ENCODE measurements at places on chromosomes 7 and 10.
A peak's percentile ranks its signal among the peaks of the same experiment; 100 is the strongest.

- DNase-seq: peak; percentile 27
Observed at GRCh38 chr7:37540917-37541316, 92.3 kb upstream of the ELMO1 start.

GRCh38 chr7:128055637-128056036 lies 24.4 kb upstream of the LRRC4 start:
- DNase-seq: no peak

DNA sequence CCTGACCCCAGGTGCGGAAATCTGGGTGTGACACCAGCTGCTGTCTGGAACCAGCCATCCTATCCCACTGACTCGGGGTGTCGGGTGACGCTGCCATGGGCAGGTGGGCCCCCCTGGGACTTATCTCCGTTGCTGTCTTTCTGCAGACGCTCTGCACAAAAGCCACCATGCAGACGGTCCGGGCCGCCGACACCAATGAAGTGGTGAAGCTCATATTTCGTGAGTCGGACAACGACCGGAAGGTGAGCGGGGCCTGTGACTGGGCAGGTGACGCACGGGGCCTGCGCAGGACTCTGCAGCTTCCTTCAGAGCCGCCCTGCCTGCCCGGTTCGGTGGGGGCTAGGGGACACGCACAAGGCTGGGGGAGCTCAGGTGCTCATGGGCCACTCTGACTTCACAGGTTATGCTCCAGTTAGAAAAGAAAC lies 36.6 kb downstream of the NKX6-2 start:
- no peak for DNase-seq

DNA sequence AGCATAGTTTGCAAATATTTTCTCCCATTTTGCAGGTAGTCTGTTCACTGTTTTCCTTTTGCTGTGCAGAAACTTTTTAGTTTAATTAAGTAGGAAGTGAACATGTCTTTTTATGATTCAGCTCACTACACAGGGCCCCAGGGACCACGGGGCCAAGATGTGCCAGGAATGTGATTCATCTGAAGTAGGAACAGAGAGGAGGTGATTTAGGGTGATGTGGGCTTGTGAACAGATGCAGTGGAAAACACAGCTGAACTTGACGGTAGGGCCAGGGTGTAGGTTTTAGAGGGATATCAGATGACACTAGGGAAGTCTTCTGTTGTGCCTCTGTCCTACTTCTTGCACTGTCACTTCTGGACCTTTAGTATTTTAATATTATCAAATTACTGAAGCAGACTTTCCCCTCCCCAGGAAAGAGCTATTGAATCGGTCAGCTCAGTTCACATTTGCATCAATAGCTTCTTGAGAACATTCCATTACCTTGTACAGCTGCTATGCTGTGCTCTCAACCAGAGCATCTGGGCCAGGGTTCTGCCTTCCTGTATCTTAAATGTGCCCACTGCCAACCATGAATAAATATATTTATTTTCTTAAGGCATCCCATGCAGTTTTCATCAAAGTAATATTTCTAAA lies 96.9 kb downstream of the OSBPL3 start:
- DNase-seq: no peak

DNA sequence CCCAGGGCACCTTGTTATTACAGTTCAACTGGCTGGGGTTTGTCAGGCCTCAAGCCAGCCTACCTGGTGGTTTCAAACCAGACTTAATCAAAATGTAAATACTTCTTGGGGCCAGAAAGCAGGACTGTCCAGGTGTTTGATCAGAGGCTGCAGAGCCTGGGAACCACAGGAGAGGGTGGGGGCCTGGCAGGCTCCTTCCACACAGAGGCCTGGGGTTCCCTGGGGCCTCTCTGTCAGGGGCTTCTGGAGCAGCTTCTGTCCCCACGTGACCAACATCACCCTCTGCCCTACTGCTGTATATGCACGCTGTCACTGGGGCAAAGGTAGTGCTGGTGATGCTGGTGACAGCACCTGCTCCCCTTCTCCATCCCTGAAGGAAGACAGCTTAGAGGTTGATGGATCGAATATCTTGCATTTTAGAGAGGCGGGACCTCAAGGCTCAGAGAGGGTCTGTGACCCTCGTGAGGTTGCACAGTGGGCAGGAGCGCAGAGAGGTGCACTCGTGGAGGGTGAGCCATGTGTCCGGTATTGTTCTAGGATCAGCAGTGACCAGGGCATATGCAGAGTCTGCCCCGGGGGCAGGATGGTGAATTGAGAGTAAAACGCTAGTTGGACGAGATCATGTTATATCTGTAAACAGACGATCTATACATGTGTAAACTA lies 95.4 kb downstream of the GRK5 start:
- DNase-seq: no peak

- DNase-seq: no peak
Observed at GRCh38 chr7:11589251-11589650, 242.7 kb downstream of the THSD7A start.

DNA sequence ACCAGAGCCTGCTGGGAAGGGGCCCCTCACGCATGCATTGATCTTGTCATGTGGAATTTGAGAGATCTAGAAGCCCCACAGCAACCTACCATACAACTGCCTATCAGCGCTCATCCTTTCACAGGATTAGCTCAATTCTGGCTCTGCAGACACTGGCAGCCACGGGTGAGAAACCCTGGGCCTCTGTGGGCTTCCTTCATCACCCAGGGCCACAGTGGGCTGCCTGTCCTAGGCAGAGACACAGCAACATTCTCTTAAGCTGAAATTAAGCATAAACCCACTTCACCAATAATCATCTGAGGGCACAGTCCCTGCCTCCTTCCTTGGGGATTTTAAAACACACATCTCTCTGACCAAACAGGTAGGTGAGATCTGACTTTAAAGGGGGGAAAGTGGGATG lies 3.3 kb upstream of the PRSS2 start:
- no peak for DNase-seq

GRCh38 chr10:11002485-11002884 lies 15.2 kb upstream of the CELF2 start:
- no peak for DNase-seq

DNA sequence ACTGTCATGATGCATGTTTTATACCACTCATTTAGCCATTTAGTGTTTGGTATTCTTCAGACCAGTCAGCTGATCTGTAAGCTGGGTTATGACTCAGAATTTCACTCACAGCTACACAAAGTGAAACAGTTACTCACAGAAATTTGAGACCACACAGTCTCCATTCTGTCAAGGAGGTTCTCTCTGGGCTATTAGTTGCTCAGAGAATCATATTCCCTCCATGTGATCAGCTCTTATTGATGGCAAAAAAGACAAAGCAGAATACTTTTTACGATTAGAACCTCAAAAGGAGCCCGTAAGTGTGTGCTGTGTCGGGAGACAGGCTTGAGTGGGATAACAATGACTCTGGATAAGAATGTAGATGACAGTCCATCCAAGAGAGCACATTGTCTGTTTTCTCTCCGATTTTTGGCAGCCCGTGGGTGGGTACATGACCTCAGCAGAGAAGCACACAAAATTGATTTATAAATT lies 277.6 kb upstream of the SORCS1 start:
- DNase-seq: no peak

GRCh38 chr10:132385389-132385667 lies 11.7 kb upstream of the PWWP2B start:
- DNase-seq: no peak

DNA sequence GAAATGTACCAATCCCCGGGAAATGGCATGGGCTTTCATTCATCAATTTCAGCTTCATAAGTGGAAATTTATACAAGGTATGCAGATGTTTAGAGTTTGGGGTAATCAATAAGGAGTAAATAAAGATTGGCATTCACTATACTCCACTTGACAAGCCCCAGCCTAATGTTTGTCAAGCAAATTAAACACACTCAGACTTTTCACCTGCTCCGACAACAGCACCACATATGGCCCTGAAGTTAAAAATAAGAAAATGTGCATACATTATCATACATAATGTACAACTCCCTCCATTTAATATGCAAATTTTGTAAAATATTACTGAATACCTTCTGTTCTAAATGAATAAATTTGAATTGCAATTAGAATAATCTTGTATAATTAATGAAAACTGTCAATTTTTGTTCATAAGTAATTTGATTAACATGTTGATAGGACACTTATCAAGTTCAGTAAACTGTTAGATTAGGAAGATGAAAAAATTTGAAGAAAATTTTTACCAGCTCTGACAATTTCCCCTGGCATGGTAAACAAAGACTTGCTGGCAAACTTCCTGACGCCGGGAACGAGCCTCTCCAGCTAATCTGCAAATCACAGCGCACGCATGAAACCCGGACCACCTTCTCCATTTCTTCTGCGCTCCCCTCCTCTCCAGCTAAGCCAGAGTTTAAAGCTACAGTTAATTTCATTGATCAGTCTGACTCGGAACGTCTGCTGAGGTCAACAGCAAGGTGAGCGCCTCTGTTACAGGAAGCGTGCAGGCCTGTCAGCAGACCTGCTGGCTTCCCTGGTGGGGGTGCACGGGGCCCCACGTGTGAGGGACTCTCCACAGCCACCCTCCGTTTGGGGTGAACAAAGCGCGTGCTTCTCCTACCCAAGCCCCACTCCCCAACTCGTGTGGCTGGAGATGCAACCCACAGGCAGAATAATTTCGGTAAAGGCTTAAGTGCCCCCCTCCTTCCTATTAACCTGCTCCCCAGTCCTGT lies 70.7 kb downstream of the EBF3 start:
- no peak for DNase-seq

- DNase-seq: no peak
Observed at GRCh38 chr10:96411716-96412320, 53.0 kb upstream of the OPALIN start.

GRCh38 chr10:112554263-112554662 lies 107.2 kb downstream of the VTI1A start:
- no peak for DNase-seq

DNA sequence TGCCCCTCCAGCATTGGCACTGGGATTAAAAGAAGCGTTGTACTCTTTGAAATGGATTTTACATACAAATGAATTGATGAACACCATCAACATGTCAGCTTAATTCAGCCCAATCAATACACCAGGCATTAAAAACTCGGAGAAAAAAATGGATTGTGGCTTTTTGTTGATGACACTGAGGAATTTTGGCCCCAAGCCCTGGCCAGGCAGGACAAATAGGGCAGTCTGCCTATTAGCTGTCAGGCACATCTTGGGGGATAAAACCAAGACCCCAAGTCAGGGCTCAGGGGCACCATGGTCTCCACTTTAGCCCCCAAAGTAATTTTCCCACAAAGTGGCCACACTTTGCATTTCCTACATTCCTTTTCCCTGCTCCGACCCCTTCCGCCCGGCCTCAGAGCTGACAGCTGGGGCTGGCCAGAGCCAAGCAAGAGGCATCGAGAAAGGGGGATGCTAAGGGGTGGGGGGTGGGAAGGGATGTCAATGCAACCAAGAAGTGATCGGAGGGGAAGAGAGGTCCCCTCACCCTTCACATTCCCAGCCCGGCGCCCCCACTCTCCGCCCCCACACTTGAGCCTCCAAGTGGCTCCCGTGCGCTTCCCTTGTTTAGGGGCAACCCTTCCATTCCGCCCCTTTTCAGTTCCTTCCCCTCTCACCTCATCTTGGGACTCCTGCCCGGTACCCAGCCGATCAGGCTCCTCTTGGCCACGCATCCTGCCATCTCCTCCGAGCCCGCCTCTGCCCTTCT lies 711 bp downstream of the HIP1 start:
- no peak for DNase-seq

GRCh38 chr10:49309691-49310411 lies 10.9 kb downstream of the C10orf71 start:
- no peak for DNase-seq

GRCh38 chr7:151851145-151851751 lies 25.7 kb downstream of the PRKAG2 start:
- no peak for DNase-seq

DNA sequence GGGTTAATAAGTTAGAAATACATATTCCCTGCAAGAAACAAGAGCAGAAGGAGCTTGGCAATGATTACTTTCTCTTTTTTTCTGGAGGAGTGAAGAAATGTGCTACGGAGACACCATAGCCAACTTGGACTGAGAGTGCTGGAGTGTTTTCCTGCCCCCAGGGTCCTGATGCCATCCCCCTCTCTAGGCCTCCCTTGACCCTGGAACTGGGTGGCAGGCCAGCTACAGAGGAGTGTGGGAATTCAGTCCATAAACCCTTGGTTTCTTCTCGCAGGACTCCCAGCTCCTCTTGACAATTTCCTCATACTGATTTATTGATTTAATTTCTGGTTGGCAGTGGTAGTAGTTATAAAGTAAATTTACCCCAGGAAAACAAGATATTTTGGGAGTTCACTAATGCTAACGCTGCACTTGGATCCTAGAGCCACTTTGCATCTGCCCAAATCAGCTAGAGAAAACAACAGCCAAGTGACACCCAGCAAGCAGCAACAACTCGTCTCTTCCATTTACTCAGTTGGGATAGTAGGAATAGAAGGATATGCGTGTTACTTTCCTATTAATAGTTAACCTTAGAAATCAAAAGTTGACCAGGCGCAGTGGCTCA lies 76.4 kb upstream of the CELF2 start:
- no peak for DNase-seq

DNA sequence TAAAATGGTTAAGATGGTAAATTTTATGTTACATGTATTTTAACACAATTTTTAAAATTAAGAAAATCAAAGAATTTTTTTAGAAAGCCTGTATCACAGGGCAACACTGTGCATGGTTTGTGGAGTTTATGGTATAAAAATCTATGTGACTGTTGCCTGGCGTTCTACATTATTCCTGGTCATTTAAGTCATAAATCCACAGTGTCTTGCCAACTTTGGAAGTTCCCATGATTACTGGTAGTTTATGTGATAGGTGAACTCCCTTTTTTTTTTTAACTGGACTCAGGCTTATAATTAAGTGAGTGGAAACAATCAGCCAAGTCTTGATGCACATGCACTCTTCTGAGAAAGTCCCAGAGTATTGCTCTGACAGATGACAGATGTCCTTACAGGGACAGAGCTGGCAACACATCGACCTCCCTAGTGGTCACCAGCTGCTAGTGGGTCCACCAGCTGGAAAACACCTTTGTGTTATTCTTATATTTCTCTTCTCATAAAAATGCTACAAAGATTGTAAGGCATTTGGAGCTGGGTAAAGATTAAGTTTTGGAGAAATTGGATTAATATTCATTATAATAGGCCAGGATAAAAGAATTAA lies 8.8 kb upstream of the STN1 start:
- no peak for DNase-seq

- DNase-seq: no peak
Observed at GRCh38 chr10:69360485-69361302, 56.0 kb downstream of the TACR2 start.
